ENCODE measurements at places on chromosomes 16 and 17. TPM values are rescaled to one million over a fixed set of nuclear protein-coding genes. Genes with fewer than 3 reads are reported as not detected.

- no peaks in the 10 kb centered on the region for H3K4me1 ChIP-seq
- DNase-seq, result no peak
- H3K27me3 ChIP-seq, result no peaks in the 10 kb centered on the region
- H3K4me3 ChIP-seq, result no peak overlapping the region
- H3K36me3 ChIP-seq, result peaks cover 3% of the 10 kb centered on the region
Measured at GRCh38 chr17:39271546-39271945, 45.8 kb upstream of the STAC2 start.

DNA sequence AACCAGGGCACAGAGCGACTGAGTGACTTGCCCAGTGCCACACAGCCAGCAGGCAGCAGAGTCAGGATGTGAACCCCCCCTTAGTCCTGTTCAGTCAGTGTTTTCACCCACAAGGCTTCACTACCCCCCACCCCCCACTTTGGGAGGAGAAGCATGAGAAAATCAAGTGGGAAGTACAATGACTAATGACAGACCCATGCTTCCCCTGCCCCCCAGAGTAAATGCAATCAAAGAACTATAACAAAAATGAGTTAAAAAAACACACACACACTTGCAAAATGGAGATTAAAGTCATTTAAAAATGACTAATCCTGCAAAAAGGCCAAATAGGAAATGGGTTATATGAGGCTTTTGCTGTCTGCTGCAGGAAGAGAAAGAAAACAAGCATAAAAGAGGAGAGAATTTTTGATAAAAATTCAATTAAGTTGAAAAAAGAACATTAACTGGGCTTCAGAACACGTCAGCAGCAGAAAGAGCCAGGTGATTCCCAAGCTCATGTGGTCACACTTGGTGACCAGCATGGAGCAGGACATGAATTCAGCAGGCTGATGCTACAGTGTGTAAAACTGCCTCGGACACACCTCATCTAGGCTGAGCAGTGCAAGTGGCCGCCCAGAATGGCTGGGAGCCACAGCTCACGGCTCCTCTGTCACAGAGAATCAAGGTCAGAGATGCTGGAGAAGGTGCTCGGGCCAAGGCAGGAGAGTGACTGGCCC, 212.3 kb downstream of the ZNF423 start:
- no peak overlapping the region for H3K27ac ChIP-seq
- H3K4me3 ChIP-seq, result no peak overlapping the region
- H3K36me3 ChIP-seq, result no peaks in the 10 kb centered on the region

DNA sequence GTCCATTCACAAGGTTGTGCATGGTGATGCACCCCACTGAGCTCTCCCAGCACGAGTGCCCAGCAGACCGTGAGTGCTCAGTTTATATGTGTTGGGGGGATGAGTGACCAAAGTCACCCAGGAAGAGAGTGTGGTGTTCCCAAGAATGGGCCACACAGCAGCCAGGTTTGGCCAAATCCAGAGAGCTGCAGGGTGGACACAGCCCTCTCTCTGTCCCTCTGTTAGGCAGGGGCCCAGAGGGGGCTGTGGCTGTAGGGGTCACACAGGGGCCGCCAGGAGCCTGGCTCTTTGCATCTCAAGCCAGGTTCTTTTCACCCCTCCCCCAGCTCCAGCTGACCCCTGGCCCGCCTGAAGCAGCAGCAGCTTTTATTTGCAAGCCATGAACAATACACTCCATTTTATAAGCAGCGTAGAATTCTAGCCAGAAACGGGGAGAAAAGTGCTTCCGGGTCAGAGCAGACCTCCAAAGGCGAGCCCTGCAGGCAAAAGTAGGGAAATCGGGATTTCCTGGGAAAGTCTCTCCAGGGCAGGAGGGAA, 13.3 kb downstream of the COTL1 start:
- no peak for DNase-seq
- no peaks in the 10 kb centered on the region for H3K36me3 ChIP-seq
- peaks cover 15% of the 10 kb centered on the region for H3K27me3 ChIP-seq
- H3K4me3 ChIP-seq, result no peak overlapping the region

DNA sequence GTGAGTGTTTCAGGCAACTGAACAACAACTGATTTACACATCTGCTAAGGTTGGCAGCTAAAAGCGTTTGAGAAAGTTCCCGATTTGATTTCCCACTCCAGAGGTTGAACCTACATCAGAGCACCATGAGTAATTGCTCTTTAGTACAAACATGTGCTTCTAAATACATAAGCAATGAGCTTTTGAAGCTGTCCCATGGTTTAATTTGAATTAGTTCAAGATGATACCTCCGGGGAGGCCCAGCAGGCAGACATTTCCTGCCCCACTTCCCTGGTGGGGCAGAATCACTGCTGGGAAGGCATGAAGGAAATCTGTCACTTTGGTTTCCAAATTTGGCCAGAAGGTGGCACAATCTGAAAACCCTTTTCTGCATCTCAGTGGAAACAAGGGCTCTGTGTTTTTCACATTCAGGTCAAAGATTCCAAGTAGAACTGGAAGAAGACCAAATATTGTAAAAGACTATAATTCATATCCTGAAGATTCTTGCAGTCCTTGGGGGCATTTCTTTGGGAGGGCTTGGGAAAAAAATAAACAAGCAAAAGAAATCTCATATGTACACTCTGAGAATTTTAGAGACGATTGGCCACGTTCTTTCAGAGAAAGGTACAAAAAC, 176.2 kb upstream of the FAM20A start:
- DNase-seq, result peak; percentile 65
- no peak overlapping the region for H3K4me3 ChIP-seq
- H3K36me3 ChIP-seq, result no peaks in the 10 kb centered on the region
- H3K27me3 ChIP-seq, result no peaks in the 10 kb centered on the region
- peaks cover 4% of the 10 kb centered on the region for H3K4me1 ChIP-seq
- peak overlapping the region; percentile 7 for H3K27ac ChIP-seq

DNA sequence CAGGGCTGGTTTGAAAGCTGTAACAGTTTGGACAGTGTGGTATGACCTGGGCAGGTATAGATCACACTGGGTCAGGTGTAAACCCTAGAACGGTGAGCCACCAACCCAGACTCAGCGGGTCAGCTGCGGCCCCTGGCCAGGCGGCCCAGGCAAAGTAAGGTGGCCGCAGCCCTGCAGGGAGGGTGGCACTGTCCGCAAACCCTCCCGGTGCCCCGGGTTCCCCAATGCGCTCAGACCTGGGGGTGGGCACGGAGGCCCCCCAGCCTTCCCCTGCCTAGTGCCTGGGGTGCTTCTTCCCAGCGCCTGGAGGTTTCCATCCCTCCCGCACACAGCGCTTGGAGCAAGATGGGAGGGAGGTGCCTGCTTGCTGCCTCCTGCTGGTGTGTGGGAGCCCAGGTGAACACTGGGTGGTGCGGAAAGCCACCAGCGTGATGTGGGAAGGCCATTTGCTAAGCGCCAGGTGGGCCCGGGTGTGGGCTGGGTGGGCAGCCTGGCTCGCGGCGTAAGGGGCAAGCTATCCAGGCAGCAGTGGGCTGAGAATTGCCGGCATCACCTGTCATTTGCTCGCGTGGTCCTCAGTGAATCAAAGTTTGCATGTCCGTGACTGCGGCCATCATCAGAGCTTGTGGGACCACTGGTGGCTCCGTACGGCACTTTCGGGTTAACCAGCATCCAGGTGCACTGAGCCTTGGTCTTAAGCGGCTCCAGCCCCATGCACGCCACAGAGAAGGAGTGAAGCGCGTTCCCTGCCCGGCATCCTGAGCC, 47.3 kb upstream of the GNG13 start:
- H3K27me3 ChIP-seq, result peaks cover 4% of the 10 kb centered on the region
- no peaks in the 10 kb centered on the region for H3K4me1 ChIP-seq
- no peak overlapping the region for H3K27ac ChIP-seq
- no peak overlapping the region for H3K4me3 ChIP-seq

Gene CD79B
- 4.7 TPM for total RNA-seq

GRCh38 chr16:81276323-81276722, 37.8 kb downstream of the BCO1 start:
- DNase-seq, result no peak
- H3K27me3 ChIP-seq, result no peaks in the 10 kb centered on the region
- H3K4me1 ChIP-seq, result no peaks in the 10 kb centered on the region
- no peak overlapping the region for H3K27ac ChIP-seq

GRCh38 chr17:45794840-45795239, 10.7 kb downstream of the CRHR1 start:
- H3K27me3 ChIP-seq, result no peaks in the 10 kb centered on the region
- DNase-seq, result no peak
- H3K36me3 ChIP-seq, result no peaks in the 10 kb centered on the region
- no peak overlapping the region for H3K4me3 ChIP-seq
- no peaks in the 10 kb centered on the region for H3K4me1 ChIP-seq

GRCh38 chr17:81684442-81684911, 666 bp downstream of the HGS start:
- DNase-seq, result no peak
- H3K4me1 ChIP-seq, result peaks cover 15% of the 10 kb centered on the region
- peak overlapping the region; percentile 84 for H3K27ac ChIP-seq

DNA sequence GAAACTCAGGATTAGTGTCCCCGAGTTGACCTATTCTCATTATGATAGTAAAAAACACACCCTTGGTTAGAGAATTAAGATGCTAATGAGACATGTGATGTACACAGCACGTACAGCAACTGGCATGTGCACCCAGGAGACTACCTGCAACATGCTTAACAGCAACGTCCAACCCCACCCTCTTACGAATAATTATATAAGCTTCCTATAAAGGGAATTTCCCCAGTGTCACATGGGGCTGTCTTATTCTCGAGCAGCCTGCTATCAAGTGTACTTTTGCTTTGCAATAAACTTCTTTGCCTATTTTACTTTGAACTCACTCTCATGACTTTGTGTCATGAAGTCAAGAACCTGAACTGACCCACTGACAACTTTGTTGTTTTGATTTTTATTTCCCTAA, 62.4 kb upstream of the PMFBP1 start:
- H3K4me1 ChIP-seq, result no peaks in the 10 kb centered on the region
- no peak overlapping the region for H3K27ac ChIP-seq
- DNase-seq, result no peak

DNA sequence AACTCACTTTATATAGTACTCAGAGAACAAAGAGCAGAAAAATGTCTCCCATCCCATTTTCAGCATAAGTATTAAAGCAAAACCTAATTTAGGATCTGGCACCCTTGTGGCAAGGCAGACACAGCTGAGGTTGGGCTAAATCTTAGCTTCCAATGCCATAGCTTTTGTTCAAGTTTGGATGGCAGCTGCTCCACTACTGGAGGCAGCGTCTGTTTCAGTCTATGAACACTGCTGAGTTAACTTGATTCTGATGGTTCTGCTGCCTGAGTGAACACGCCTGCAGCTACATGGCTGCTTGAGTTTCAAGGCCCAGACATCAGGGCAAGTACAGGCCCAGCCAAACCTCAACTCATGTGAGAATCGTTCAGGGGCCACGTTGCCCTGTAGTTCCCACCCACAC, 178.2 kb upstream of the RPH3AL start:
- no peak overlapping the region for H3K27ac ChIP-seq
- H3K4me3 ChIP-seq, result no peak overlapping the region
- DNase-seq, result no peak
- peaks cover 8% of the 10 kb centered on the region for H3K4me1 ChIP-seq

DNA sequence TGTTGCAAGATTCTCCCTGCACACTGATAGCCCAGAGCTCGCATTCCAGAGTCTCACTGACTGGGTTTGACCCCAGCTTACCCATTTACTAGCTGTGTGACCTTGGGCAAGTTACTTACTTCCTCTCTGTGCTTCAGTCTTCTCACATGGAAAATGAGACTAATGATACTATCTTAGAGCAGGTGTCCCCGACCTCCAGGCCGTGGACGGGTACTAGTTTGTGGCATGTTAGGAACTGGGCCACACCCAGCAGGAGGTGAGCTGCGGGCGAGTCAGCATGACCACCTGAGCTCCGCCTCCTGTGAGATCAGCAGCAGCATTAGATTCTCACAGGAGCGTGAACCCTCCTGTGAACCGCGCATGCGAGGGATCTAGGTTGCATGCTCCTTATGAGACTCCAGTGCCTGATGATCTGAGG, 15.8 kb downstream of the ANKFY1 start:
- peak overlapping the region; percentile 26 for H3K4me3 ChIP-seq
- H3K4me1 ChIP-seq, result peaks cover 51% of the 10 kb centered on the region
- peak overlapping the region; percentile 72 for H3K27ac ChIP-seq
- H3K27me3 ChIP-seq, result no peaks in the 10 kb centered on the region
- no peaks in the 10 kb centered on the region for H3K36me3 ChIP-seq

GRCh38 chr17:73283841-73284282, 22.2 kb upstream of the CPSF4L start:
- H3K4me1 ChIP-seq, result peaks cover 2% of the 10 kb centered on the region
- no peaks in the 10 kb centered on the region for H3K27me3 ChIP-seq
- H3K27ac ChIP-seq, result no peak overlapping the region
- DNase-seq, result no peak

DNA sequence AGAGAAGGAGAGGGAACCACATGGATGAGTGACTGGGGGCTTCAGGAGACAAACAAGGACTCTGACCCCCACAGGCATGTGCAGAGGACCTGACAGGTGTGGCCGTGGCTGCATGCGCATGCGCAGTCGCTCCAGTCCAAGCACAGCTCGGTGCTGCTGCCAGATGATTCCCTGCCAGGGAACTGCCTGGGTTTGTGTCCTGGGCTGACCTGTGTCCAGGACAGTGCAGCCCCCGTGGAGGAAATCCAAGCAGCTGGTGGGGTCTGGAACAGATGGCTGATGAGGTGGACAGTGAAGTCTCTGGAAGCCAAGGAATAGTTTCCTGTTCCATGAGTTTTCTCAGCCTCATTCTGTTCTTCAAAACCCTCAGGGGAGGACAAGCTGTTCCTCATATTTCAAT, 27.3 kb downstream of the LASP1 start:
- no peaks in the 10 kb centered on the region for H3K27me3 ChIP-seq
- no peaks in the 10 kb centered on the region for H3K36me3 ChIP-seq
- H3K4me1 ChIP-seq, result peaks cover 53% of the 10 kb centered on the region
- peak; percentile 84 for DNase-seq
- H3K4me3 ChIP-seq, result no peak overlapping the region

DNA sequence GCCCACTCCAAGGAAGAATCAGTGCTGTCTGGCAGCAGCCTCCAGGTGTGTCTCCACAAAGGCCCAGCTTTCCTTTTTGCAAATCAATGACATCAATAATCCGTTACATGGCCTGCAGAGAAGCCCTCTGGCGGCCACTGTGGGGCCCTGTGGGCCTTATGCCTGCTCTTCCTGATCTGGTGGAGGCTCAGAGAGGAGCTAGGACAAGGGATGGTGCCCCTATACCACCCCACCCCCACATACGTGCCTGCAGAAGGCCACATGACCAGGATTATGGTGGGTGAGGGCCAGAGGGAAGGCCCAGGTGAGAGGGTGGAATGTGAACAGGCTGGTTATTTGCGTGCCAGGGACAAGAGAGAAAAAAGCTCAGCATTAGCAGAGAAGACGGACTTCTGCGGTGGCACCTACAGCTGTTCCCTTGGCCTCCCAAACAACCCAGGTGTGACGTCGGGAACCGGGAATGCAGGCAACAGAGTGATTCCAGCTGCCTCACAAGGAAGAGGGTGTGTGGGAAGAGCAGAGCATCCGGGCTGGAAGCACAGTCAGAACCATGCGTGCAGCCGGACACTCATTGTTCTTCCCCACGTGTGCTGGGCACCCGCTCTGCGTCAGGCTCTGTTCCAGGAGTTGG, 22.5 kb downstream of the EIF4A3 start:
- H3K27ac ChIP-seq, result no peak overlapping the region
- peaks cover 4% of the 10 kb centered on the region for H3K36me3 ChIP-seq
- DNase-seq, result no peak
- H3K4me3 ChIP-seq, result no peak overlapping the region

GRCh38 chr17:40872416-40872815, 5.4 kb upstream of the KRT12 start:
- H3K4me3 ChIP-seq, result no peak overlapping the region
- H3K36me3 ChIP-seq, result no peaks in the 10 kb centered on the region
- no peaks in the 10 kb centered on the region for H3K4me1 ChIP-seq
- no peak overlapping the region for H3K27ac ChIP-seq
- no peaks in the 10 kb centered on the region for H3K27me3 ChIP-seq
- DNase-seq, result no peak
